ENCODE measurements at places on chromosomes 11 and 22.

DNA sequence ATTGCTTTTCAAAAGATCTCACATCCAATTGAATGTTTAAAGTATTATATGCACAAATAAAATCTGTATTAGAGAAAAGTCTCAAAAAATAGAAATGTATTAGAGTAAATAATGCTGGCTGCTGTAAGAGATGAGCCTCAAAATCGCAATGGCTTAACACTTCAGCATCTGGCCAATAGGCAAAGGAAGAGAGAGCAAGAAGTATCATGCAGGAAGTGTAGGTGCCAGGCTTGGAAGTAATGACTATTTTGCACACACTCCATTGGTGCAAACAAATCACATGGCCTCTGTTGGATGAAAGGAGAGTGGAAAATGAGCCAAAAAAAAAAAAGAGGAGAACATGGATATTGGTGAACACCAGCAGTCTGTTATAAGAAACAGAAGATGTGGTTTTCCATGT is 193.0 kb upstream of the E2F8 start:
- DNase-seq: no peak

GRCh38 chr22:45577746-45578523 is 75.3 kb downstream of the FBLN1 start:
- no peak for DNase-seq

GRCh38 chr11:113571531-113571930 is 96.3 kb upstream of the DRD2 start:
- DNase-seq: no peak

- no peak for DNase-seq
These were observed 174.2 kb upstream of the NCAM1 start for GRCh38 chr11:112786886-112787530.

GRCh38 chr11:6606471-6607189 is 3.1 kb downstream of the ILK start:
- DNase-seq: peak; percentile 35

- DNase-seq: no peak
These were observed 84.4 kb upstream of the ARHGAP42 start for GRCh38 chr11:100602716-100603115.

GRCh38 chr22:19121631-19122142 is 525 bp downstream of the DGCR2 start:
- DNase-seq: no peak

GRCh38 chr11:13698132-13698531 is 29.7 kb downstream of the FAR1 start:
- no peak for DNase-seq

DNA sequence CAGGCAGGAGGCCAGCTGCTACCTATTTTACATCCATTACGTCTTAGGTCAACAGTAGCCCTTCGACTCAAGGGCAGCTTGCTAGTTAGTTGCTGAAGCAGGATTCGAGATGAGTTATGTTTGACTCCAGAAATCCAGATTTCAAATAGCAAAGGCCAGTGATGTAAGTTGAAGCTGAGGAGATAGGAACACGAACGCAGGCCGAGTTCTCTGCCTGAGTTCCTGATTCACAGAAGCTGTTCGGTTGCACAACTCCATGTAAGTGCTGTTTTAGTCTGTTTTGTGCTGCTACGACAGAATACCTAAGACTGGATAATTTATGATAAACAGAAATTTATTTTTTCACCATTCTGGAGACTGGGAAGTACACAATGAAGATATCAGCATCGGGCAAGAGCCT is 111.2 kb downstream of the SLC1A2 start:
- DNase-seq: no peak

GRCh38 chr11:95245038-95245437 is 14.0 kb upstream of the SESN3 start:
- DNase-seq: no peak

DNA sequence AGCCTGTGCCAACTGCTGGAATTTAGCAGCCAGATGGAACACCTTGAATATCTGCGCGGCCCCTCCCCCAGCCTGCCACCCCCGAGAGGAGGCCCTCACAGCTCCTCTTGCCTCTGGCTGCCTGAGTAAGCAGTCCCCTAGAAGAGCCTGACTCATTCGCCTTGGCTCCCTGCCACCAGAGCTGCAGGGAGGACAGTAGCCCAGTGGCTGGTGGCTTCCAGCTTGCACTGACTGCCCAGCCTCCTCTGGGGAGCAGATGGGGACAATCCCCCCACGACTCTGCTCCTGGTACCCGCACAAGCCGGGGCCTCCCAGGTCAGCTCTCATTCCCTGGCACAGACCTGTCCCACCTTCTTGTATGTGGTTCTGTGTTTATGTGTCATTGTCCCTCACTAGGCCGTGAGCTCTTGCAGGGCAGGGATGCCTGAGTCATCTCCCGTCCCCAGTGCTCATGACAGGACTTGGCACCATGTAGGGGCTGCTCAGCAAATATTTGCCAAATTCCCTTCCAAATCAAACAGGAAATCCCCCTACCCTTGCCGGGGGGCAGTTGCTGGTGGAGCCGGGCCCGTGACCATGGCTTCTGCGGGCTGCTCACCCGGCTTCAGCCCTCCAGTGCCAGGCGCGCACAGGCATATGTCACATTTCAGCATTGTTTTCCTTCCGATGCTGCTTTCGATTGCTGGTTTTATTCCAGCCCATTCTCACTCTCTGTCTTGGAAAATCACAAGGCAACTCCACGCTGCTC is 43.6 kb downstream of the CACNG2 start:
- DNase-seq: peak; percentile 78

DNA sequence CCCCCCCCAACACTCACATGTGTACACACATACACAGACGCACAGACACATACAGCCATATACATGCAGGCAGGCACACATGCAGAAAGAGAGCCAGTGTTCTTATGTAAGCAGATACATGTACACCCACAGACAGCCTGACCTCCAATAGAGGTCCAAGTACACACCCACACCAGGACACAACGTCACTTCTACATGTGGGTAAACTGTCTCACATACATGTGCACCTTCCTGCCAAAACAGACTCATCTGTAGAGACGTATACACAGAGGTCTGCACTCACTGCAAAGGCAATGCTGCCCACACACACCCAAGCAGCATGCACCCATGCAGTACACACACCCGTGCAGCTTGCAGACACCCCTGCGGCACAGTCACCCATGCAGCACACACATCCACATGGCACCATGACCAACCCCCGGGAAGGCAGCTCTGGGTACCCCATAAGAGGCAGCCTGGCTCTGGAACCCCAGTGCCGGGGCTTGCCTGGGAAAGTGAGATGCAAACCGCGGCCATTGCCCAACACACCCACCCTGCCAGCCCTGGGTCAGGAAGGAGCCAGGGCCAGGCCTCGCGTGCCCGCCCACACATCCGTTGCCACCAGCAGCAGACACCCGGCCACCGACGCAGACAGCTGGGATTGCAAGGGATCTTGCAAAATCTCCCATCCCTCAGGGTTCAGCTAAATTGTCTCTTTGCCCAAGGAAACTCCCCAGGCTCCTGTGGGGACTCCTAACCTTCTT is 10.1 kb downstream of the CASTOR1 start:
- DNase-seq: no peak

DNA sequence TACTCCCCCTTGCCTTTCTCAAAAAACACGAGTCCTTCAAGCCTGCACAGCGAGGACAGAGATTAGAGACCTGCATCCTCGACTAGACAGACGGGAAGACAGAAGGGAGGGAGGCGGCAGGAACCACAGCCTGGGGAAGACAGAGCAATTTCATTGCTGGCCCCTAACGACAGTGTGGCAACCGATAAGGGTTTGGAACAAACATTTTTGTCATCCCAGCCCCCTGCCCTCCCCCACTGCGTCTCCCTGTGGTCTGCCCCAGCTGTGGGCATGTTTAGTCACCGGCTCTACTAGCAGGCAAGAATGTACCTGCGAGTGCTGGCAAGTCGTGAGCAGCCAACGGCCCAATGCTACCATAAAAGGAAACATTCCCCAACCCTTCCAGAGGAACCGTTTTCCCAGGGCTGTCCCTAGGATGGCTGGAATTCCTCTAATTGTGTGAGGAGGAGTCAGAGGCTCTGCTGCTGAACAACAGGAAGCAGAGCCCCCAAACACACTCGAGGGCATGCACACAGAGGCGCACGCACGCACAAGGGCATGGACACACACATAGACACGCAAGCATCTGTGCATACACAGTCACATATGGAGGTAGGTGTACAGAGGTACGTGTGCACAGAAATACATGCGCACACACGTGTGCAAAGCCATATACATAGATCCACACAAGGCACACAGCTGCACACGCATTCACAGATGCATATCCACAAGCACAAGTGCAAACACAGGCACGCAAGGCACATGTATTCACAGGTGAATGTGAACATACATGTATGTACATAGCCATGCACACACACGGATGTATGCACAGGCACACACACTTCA is 58.3 kb downstream of the MYH9 start:
- no peak for DNase-seq

DNA sequence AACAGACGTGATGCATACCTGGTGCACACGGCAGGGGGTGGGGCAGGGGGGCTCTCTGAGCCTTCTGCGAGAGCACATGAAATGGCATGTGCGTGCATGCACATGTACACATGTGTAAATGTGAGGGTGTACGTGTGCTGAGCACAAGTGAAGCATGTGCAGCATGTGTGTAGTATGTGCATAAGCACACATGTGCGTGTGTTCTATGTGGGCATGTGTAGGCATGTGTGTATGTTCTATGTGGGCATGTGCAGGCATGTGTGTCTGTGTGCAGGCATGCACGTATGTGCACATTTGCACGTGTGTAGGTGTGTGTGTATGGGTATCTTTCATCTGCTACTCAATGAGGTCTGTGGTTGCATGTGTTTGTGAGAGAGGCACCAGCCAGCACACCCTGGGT is 371.2 kb downstream of the CTTN start:
- no peak for DNase-seq

DNA sequence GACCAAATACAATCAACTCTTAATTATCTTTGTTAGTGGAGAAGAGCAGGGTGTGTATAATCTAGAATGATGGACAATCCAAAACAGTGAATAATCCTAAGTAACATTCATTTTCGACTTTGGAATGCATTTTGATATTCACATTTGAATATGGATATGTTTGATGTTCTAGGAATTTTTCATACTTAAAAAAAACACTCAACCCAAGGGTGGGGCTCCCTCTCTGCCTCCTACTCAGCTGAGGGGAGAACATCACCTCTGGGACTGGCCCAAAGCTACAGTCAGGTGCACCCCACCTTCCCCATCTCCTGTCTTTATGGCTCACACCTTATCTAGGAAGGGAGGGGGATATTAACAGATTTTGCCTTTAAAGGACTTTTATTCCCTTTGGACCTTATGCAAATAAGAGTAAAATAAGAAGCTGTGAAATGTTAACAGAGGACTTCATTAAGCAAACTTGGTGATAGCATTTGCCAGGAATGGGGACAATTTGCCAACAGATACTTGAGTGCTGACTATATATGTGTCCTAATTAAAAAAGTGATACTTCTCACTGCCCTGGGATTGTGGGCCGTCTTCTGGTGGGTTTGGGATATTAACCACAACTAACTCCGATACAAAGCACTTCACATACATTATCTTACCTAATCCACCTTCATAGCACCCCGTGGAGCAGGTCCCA is 187.0 kb downstream of the ST3GAL4 start:
- DNase-seq: no peak

DNA sequence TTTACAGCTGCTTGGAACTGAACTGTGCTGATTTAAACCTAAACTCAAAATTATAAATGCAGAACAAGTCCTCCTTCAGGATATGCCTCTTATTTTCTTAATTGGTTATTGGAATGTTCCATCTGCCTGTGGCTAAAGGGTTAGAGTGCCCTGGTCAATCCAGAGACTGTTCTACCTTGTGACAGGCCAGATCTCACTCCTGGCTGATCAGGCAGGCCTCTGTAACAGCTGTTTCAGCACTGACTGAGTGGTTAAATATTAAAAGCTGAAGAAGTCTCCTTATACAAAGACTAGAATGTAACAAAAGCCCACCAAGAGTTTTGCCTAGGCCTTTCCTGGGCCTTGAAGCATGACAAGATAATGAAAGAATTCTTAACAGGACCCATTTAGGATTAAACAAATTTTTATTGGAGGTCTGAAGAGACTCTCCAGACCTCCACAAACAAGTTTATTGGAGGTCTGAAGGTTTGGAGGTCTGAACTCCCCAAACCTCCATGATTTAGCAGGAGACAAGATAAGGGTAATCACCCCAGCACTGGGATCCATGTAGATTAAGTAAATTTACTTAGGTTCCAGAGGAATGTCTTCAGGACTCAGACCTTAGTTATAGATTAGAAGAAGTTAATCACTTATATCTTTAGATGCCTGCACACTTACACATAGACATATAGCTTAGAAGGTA is 35.8 kb downstream of the TMPRSS5 start:
- DNase-seq: no peak

DNA sequence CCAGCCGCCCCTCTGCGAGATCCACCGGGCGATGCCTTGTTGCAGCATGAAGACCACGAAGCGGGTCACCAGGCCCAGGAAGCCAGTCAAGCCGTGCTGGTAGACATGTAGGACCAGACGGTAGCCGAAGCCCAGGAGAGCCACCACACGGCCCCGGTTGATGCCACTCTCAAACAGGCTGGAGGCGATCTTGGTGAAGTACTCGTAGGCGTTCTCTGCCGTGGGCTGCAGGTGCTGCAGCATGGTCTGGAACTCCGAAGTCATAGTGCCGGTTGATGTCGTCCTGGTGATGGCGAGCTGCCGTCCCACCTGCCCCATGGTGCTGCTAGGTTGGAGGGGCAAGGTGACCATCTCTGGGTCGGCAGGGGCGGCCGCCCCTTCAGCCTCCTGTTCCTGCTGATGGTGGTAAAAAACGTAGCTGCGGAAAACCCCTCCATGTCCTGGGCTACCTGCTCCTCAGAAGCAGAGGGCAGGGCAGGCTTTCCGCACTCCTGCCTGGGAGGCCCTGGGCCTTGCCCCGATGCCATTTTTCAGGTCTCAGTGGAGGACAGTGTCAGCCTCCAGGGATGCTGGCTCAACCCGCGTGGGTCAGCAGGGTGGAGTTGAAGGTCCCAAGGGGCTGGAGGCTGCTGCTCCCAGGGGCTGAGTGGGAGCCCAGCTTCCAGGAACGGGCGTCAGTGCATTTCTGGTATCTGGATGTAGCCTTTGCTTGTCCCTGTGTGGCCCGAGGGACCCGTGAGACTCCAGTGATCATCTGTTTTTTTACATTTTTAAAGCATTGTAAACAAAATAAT is 98.7 kb downstream of the ADAMTS15 start:
- DNase-seq: no peak

- no peak for DNase-seq
These were observed 15.7 kb downstream of the TSPAN32 start for GRCh38 chr11:2317354-2318050.

DNA sequence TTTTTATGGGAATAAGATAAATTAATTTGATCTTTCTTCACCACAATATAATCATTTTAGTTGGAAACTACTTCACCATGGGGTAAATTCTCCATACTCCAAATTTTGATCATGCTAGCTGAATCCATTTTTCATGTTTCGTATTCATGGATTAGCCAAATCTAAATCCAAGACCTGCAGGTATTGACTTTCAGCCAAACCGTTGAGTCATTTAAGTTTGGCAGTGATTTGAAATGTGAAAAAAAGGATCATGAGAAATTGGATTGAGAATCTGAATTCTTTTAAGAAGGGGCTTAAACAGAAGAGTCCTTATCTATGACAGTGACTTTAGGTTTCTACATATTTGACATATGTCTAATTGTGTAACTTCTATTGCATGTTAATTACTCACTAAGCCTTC is 5.3 kb downstream of the GAS2 start:
- no peak for DNase-seq

All from hypothalamus (tissue), 51 donors.